ENCODE measurements at places on chromosomes 13 and 19.

DNA sequence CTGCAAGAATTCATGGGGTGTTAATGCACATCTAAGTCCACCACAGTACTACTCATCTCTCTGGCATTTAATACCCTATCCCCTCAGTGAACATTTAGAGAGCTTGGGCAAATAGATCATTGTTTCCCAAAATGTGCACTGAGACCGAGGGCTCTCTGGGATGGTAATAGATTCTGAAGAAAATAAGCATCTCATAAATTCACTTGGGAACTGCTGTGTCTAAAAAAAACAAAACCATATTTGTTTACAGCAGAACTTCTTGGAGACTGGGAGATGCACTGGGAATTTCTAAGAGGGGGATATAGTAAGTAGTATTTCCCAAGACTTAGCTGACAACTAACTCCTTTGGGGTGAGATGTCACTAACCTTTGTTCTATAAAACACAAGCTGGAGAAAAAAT is 58.4 kb downstream of the ENOX1 start:
- DNase-seq: no peak

GRCh38 chr13:92827503-92827902 is 399.1 kb upstream of the GPC6 start:
- DNase-seq: no peak

DNA sequence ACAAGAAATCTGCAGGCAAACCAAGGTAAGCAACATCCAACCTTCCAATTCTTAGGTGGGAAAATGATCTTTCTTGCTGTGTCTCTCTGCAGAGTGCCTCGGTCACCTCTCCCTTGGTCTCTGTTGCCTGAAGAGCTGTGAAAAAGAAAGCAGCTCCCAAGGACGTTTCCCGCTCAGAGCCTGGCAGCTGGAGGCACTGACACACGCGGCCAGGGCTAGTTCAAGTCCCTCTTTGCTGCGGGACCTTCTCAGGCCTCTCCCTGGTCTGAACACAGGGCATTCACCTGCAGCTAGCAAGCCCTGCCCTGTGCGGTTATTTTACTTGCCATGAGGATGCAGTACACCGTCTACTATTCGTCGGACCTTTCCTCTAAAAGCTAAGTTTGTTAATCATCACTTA is 3.8 kb downstream of the MED26 start:
- no peak for DNase-seq

DNA sequence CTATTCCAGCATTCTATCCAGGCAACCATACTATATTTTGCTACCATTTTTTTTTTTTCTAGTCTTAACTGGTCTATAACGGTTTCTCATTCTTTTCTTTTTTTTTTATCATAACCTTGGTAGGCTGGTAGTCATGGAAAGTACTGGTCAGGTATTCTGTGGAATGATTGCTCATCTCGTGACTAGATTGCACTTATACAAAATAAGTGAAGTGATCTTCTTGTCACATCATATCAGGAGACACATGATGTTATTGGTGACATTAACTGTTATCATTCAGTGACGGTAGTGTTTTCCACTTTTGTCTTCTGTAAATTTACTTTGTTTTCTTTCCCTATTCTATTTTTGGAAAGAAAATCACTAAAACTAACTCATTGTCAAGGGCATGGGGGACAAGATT is 239.3 kb upstream of the SLITRK6 start:
- no peak for DNase-seq

GRCh38 chr13:44165889-44166496 is 207.6 kb upstream of the SERP2 start:
- DNase-seq: no peak

- no peak for DNase-seq
Measured at GRCh38 chr19:46002678-46003275, 7.5 kb downstream of the CCDC61 start.

- DNase-seq: no peak
Measured at GRCh38 chr13:83935566-83935965, 53.3 kb upstream of the SLITRK1 start.

DNA sequence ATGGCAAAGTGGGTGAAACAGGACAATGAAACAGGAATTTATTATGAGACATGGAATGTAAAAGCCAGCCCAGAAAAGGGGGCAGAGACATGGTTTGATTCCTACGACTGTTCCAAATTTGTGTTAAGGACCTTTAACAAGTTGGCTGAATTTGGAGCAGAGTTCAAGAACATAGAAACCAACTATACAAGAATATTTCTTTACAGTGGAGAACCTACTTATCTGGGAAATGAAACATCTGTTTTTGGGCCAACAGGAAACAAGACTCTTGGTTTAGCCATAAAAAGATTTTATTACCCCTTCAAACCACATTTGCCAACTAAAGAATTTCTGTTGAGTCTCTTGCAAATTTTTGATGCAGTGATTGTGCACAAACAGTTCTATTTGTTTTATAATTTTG is 8.6 kb downstream of the CLN5 start:
- no peak for DNase-seq

DNA sequence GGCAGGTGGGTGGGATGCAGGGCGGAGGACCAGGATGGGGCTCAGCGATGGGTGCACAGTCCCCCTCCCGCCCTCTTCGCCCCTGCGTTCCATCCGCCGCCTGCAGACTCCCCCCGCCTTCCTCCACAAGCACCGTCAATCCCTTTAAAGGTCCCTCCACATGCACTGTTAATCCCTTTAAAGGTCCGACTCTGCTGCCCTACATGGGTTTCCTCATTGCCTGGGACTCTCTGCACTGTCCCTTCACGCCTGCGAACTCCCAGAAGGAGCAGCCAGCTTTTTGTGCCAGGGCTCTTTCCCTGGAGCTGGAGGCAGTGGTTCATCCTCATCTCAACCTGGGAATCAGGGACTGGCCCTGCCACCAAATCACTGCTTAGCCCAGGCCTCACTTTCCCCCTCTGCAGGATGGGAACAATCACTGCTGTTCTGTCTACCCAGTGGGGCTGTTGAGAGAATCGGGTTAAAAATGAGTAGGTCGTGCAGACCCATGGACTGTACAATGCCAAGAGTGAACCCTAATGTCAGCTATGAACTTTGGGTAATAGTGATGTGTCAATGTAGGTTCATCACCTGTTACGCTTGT is 20.4 kb downstream of the ZNF574 start:
- DNase-seq: no peak

DNA sequence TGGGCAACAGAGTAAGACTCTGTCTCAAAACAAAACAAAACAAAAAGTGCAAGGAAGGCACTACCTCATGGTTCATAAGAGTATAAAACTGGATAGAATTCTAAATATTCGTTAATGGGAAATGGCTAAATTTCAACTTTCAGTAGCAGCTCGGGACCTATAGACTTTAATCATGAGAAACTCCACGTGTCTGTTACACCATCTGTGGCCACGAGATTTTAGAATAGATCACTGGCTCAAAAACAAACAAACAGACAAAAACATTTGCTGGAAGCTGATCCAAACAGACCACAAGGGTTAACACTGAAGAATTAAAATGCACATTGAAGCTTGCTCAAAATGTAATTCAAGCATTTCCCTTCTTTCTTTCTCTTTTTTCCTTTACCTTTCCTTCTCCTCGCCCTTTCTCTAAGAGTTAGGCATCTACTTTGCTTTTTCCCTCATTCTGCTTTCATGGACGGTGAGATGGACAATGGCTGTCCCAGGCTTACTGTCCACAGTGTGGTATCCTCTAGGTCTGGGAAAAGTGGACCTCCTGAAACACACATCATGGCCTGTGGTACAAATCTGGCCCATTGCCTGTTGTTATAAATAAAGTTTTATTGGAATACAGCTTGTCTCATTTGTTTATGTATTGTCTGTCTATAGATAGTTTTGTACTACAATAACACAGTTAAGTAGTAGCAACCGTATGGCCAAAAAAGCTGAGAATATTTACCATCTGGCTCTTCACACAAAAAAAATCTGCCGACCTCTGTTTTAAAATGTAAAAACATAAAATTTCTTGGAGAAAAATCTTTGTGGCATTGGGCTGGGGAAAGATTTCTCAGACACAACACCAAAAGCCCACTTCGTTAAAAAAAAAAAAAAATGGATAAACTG is 10.3 kb downstream of the ELAVL1 start:
- no peak for DNase-seq

GRCh38 chr19:46845959-46846459 is 4.6 kb downstream of the AP2S1 start:
- no peak for DNase-seq

DNA sequence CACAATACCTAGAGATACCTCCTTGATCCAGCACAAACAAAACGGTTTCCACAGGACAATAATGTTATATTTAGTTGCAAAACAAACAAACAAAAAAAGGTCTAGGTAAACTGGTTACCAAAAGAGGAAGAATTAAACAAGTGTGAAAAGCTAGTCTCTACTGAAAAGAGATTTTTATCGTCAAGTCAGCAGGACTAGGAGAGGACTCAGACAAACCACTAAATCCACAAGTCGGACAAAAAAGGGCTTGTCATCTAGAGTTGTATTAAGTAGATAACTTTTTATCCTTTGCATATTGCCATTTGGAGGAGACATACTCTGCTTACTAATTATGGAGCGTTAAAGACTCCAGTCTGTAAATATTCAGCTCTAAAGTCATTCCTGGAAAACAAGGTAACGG is 9.9 kb upstream of the KPNA3 start:
- DNase-seq: no peak

DNA sequence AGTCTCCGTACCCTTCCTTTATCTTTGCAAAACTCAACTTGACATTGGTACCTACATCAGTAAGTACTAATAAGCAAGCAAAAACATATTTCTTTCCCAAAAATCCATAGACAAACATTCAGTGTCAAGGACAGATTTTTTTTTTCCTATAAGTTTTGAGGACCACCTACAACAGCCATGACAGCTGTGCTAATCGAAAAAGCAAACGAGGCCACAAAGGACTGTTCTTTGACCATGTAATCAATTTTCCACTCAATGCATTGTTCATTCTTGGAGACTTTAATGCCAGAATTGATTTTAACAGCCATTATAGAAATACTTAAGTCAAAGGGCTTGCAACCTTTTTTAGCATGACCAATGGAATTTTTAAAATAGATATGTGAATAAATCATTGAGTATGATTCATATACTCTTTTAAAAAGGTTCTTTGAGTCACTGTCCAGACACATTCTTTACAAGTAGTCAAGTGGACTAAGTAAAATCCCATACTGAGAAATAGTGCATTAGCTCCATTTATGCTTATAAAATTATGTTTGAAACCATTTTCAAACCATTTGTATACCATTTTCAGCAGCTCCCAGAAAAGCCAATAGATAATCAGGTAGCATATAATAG is 323.9 kb downstream of the MZT1 start:
- no peak for DNase-seq
